Activated CD8-positive, alpha-beta memory T cell treated with anti-CD3 and anti-CD28 coated beads for 4 hours (primary cell): ENCODE measurements at places on chromosomes 5 and 9.

- no peak for DNase-seq
Observed at GRCh38 chr5:73434907-73435306, 13.7 kb downstream of the FOXD1 start.

DNA sequence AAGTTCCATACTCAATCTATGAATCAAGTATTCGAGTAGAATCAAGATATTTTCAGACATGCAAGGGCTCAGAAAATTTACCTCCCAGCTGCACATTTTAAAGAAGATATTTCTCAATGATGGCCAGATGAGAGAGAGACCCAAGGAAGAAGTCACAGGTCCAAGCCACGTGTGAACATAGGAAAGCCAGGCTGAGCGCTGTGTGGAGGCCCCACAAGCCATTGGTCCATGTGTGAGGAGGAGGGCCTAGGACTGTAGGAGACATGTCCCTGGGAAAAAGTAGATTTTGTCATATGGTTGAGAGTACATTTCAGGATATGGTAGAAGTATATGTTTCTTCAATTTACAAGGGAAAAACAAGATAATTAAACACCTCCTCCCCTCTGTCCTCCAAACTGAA lies 115.8 kb upstream of the RPS23 start:
- DNase-seq, result no peak

- no peak for DNase-seq
Observed at GRCh38 chr5:61328791-61329549, 3.1 kb upstream of the ZSWIM6 start.

DNA sequence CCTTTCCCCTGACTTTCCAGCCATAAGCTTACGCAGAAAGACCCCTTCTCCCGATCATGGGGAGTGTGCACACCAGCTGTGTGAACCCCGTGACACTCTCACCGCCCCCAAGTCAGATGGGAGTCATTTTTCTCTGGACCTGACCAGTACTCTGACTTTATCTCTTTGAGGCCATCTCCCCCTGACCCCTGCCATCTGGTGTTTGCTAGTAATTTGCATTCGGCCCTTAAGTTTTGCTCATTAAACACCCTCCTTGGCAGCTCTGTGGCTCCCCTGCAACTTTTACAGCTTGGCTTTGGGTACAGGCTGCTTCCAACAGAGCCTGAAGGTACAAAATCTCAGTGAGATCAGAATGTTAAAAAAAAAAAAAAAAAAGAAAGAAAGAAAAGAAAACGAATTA lies 43.9 kb downstream of the PDZD2 start:
- no peak for DNase-seq

DNA sequence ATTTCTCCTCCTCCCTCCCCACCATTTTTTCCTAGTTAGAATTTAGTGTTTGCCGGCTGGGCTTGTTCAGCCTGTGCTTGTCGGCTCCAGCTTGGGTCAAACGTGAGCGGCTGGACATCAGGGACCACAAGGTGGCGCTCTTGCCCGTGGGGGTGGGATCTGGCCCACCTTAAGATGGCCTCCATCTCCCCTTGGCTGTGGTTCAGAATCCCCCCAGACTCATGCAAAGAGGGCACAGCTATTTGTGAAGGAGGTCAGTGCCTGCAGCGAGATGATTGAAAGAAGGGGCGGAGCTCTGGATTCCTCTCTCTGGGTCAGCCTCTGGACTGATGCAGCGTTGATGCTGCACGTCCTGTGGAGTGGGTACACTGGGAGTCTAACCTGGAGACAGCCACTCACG lies 283.3 kb upstream of the TUT7 start:
- no peak for DNase-seq

GRCh38 chr9:18136354-18136994 lies 337.5 kb upstream of the ADAMTSL1 start:
- DNase-seq, result no peak

- no peak for DNase-seq
Observed at GRCh38 chr5:115419846-115420585, 123.6 kb upstream of the CCDC112 start.

- no peak for DNase-seq
Observed at GRCh38 chr5:38807570-38808483, 38.0 kb upstream of the OSMR start.

GRCh38 chr9:79329861-79330260 lies 241.9 kb upstream of the TLE4 start:
- no peak for DNase-seq

GRCh38 chr5:154871734-154872133 lies 13.3 kb downstream of the CNOT8 start:
- no peak for DNase-seq

DNA sequence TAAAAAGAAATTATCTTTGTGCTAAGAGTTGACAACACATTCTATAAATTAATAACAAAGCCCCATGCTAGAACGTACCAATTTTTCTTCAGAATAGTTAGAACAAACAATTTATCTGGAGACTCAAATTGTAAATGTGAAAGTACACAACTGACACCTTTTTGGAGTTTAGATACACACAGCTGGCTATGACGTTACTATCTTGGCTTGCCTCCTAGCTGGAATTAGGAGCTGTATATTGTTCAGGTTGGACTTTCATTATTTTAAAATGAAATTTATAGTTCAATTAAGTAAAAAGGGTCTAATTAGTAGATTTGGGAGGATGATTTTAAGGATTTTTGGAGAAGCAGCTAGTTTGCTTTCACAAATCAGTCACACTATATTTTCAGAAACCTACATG lies 393.9 kb upstream of the RIOK2 start:
- DNase-seq, result no peak

GRCh38 chr9:124723352-124723751 lies 47.8 kb downstream of the NR6A1 start:
- no peak for DNase-seq

DNA sequence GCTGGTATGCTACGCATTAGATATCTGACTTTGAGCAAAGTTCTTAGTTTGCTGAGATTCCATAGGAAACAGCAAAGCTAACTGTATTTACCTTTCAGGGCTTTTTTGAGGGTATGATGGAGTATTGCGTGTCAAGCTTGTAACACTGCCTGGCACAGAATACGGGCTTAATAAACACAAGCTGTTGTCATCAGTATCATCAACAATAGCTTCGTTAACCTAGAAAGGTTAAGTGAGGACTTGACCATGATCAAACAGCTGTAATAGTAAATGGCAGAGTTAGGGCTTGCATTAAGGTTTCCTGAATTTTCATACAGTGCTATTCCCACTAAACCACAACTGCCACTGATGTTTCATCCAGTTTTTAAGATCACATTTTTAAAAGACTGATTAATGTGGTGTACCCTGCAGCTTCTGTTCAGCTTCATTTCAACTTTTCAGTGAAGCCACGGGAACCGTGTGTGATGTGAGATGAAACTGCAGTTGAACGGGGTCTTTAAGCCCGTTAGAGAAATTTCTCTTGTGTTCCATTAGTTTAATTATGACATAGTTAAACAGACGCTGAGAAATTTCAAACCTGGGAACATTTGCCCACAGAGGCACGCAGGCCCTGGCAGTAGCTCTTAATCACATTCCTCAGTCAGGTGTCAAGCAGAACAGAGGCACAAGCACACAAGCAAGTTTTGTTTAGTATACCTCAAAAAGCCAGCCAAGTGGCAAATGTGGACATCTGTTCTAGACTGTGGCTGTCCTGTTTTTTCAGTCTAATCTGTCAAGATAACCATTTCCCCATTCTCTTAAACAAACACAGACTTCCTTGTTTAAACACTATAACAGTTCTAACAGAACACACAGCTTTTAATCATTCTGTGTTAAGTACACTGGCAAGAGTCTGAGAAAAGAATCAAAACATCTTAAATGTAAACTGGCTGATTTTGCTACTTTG lies 147.1 kb downstream of the ZNF608 start:
- no peak for DNase-seq

DNA sequence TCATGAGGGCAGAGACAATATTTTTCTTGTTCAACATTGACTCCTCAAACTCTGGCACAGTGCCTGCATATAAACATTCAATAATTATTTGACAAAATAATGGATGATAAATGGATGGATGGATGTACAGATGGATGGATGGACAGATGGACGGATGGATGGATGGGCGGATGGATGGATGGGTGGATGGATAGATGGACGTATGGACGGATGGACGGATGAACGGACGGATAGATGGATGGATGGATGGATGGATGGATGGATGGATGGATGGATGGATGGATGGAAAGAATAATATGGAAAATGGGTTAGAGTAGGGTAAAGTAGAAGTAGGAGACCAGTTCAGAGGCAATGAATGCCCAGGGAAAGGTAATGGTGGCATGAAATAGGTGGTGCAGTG lies 589.2 kb downstream of the EBF1 start:
- DNase-seq, result no peak

DNA sequence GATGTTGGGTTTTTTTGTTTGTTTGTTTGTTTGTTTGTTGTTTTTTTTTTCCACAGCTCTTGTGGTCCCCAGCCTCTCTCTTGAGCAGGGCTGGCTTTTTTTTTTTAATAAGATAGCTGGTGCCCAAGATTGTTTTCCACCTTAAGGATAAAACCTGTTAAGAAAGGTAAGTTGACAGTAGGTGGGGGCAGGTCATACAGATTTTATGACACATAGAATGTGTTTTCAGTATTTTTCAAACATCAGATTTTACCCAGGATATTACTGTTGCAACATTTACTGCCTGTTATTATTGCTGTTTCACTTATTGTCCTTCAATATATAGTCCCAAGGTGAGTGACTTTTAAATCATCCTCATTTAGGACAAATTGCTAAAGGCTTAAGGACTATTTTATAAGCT lies 3.9 kb upstream of the IL7R start:
- no peak for DNase-seq

GRCh38 chr9:77954013-77954665 lies 77.5 kb downstream of the GNAQ start:
- DNase-seq, result no peak

- DNase-seq, result no peak
Observed at GRCh38 chr5:147534172-147534951, 24.5 kb upstream of the DPYSL3 start.

DNA sequence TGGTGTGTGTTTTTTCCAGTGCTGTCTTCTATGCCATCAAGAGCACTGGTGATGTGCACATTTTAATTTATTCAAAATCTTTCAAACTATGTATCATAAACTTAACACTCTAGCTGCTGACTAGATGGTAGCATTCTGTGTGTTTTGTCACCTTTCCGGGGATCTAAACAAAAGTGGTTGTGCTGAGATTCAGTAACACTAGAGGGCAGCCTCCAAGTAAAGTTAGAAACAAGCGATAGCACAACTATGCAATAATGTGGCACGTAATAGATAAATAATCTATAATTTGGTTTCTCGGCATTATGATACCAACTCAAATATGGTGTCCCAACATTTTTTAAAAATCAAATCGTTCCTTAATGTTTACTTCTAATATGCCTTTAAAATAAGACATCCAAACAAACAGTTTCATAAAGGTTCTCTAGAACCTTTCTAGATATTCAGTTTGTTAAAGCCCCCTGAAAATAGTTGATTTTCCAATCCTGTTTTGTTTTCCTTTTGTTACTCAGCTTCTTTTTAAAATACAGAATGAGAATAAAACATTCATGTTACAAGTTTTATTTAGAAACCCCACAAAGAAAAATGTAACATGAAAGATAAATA lies 16.9 kb downstream of the SEMA6A start:
- DNase-seq, result no peak

GRCh38 chr9:109574061-109574882 lies 76.2 kb upstream of the PTPN3 start:
- no peak for DNase-seq

GRCh38 chr5:180047667-180048066 lies 23.9 kb downstream of the RNF130 start:
- DNase-seq, result no peak

DNA sequence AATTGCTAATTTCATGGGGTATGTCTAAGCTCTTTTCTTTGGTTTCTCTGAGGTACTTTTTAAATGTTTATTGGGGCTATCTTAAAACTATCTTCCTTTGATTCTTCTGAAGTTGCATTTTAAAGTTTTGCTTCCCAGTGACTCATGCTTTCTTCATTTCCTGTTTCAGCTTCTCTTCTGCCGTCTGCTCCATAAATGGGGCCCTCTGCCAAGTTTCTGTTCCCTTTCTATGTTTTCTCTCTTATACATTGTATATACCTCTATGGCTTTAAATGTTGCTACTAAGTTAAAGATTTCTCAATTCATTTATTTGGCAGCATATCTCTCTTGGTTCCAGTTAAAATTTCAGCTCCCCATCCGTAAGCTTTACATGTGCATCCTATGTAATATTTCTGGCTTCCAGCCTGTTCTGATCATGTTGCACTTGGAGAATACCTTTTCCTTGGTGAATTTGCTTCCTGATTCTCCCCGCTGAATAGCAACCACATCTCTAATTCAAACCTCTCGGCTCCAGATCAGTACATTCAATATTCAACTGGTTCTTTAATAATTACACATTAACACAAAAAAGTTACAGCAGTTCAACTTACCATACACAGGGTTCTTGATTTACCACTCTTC lies 125.3 kb downstream of the ST8SIA4 start:
- DNase-seq, result no peak

- no peak for DNase-seq
Observed at GRCh38 chr5:33789567-33789957, 102.2 kb downstream of the ADAMTS12 start.

- no peak for DNase-seq
Observed at GRCh38 chr5:61402244-61402823, 70.3 kb downstream of the ZSWIM6 start.

- no peak for DNase-seq
Observed at GRCh38 chr5:157047898-157048297, 11.0 kb downstream of the HAVCR1 start.

DNA sequence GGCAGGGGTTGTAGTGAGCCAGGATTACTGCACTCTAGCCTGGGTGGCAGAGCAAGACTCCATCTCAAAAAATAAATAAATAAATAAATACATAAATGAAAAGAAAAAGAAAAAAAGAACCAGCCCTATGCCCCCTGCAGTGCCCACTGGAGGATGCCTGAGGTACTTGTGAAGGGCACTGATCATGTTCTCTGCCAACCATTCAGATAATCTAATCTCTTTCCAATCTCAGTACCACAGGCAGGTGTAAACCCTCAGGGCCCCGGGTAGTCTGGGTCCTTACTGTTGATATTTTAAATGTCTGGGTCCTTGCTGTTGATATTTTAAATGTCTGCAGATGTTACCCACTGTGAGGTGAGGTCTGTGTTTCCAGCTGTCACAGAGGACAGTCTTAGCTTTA lies 321.8 kb upstream of the ADCY2 start:
- DNase-seq, result no peak

DNA sequence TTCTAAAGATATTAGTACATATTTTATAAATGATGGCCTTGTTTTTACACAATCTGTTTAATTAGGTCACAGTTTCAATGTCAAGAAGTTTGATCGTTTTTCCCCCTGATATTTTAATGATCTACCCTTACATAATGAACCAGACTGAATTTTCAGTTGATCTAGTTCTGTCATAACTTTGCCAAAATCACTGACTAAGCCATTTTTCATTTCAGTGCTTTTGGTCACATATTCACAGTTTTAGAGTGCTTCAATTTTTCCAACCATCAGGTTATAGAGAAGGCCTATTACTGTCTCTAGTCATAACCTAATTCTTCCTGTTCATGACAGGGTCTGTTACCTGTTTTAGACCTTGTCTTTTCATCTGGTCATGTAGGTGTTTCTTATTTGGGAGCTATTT lies 577.9 kb upstream of the PTPRD start:
- no peak for DNase-seq

- no peak for DNase-seq
Observed at GRCh38 chr9:104872656-104873488, 55.1 kb downstream of the ABCA1 start.

- no peak for DNase-seq
Observed at GRCh38 chr5:56402266-56403220, 169.4 kb upstream of the ANKRD55 start.

- DNase-seq, result no peak
Observed at GRCh38 chr5:6176102-6176693, 202.1 kb downstream of the MED10 start.
